ENCODE measurements at places on chromosomes 2 and 18.

DNA sequence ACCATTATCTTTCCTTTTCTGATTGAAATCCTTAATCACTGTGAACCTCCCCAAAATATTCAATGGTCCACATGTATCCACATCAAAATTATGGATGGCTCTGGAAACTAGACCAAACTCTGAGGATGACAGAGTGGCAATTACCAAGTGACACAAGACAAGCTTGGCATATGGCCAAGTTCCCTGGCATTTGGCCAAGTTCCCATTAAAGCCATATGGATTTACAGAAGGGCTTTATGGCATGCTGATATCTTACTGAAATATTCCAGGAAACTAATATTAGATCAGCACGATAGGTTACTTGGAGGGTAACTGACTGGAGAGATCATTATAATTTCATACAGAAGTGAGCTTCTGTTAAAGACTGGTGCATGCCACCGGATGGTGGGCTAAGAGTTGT, 21.9 kb upstream of the CERS6 start:
- peak; percentile 64 for DNase-seq

- no peak for DNase-seq
Measured at GRCh38 chr2:86062043-86062442, 43.6 kb downstream of the POLR1A start.

- DNase-seq = no peak
Measured at GRCh38 chr18:79965119-79965902, 868 bp downstream of the HSBP1L1 start.

DNA sequence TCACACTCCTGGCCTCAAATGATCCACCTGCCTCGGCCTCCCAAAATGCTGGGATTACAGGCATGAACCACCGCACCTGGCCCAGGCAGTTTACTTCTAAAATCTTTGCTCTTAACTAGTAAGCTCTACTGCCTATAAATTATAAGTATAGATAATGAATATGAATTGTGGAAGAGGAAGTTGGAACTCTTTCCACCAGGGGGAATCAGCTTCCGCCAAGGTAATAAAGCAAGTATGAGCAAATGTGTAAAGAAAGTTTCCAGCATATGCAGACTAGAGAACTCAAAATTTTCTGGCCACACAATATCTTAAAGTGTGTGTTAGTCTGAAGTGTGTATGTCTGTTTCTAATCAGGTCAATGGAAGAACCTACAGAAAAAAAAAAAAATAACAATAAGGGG, 68.1 kb downstream of the RMDN2 start:
- DNase-seq = no peak

DNA sequence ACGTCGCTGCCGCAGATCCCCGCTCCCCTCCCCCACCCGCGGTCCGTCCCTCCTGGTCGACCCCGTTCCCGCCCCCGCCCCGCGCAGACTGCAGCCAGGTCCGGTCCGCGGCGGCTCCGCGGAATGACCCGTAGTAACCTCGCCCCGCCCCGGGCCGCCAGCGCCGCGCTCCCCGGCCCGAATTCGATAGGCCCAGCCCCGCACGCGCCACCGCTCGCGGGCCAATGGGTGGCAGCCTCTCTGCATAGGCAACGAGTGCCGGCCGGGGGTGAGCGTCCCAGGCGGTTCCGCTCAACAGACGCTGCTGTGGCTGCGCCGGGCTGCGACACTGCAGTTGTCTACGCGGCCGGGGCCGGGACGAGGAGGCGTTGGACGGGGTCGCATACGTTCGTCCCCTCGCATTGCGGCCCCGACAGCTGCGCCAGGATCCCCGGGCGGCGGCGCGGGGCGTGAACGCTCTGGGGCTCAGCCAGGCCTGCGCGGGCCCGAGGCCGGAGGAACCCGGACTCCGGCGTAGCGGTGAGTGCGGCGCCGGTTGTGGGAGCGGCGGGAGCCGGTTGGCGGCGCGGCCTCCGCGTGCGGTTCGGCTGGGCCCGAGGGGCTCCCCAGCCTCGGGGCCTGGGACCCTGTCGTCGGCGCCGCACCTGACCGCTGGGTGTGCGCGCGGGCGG, at the start of gene ACSL3:
TSS of gene ACSL3 (plus strand) at position 297 of the 671 bp plus-strand sequence. CDS start 47,737 bp downstream, outside the sequence.
- DNase-seq = peak; percentile 91

GRCh38 chr2:122029456-122029855, 274.0 kb downstream of the TSN start:
- DNase-seq = no peak

DNA sequence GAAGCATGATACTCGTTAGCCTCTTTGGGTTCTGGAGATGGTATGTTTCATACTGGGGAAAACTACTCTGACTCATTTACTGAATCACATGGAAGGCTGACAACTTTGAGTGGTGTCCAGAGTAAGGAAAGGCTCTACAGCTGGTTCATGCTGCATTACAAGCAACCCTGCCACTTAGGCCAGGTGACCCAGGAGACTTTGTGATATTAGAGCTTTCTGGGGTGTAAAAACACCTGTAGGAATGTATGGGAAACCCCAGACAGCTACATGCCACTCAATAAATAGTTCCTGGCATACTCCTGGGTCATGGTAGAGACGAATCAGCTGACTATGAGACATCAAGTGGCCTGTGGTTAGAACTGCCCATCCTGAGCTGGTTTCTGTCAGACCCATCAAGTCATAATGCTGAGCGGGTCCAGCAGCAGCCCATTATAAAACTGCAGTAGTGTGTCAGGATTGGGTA, 21.3 kb upstream of the TCF7L1 start:
- no peak for DNase-seq

DNA sequence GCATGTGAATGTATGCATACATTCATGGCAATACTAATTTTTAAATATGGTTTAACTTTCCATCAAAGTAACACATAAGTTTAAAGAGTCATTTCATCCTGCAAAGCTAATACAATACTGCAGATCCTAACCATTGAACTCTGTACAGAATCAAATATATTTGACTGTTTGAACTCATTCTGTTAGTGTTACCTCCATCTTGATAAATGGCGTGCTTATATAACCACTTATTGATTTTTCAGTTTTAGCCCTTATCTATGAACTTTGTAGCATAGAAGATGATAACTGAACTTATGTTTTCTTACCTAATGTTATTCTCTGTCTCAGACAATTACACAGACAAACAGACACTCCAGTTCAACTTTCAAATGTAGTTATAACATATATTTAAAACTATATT, 731.0 kb upstream of the LRATD1 start:
- DNase-seq = no peak

DNA sequence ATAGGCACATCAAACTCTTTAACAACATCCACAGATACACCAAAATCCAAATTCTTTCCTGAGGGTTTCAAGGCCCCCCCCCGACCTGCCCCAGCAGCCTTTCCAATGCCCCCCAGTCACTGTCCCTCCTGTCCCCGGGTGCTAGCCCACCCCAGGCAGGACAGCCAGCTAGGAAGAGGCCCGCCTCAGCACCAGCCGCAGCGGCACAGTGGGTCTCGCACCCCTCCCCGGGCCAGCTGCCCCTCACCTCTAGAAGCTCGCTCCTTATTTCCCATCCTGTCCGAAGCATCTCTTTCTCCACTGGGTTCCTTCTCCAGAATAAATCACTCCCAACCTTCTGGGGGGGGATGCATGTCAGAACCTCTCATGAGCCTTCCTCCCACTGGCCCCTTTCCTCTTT, 69.4 kb downstream of the FBXO15 start:
- DNase-seq = no peak
